Lower lobe of right lung (tissue), 2 donors: ENCODE measurements at places on chromosomes 7 and 10. TPM values are rescaled to one million over a fixed set of nuclear protein-coding genes. Genes with fewer than 3 reads are reported as not detected.

DNA sequence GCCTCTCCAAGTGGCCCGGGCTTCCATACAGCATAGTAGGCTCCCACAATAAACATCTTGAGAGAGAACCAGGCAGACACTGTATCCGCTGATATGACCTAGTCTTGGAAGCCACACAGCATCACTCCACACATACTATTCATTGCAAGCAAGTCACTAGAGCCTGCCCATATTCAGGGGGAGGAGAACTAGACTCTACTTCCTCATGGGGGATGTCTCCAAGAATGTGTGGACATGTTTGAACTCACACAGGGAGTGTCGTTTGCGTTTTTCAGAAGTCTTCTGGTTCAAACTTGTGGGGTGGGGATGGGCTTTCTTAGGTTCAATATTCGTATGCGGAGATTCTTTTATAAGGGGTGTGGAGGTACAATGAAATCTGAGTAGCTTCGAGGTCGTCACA is 232.6 kb upstream of the HABP2 start:
- DNase-seq: no peak
- peaks cover 9% of the 10 kb centered on the region for H3K4me1 ChIP-seq
- H3K4me3 ChIP-seq: no peak overlapping the region

- H3K27me3 ChIP-seq: no peaks in the 10 kb centered on the region
- no peak overlapping the region for H3K4me3 ChIP-seq
- H3K4me1 ChIP-seq: no peaks in the 10 kb centered on the region
- H3K36me3 ChIP-seq: peaks cover 4% of the 10 kb centered on the region
Measured at GRCh38 chr7:133950855-133951254, 176.3 kb upstream of the LRGUK start.

DNA sequence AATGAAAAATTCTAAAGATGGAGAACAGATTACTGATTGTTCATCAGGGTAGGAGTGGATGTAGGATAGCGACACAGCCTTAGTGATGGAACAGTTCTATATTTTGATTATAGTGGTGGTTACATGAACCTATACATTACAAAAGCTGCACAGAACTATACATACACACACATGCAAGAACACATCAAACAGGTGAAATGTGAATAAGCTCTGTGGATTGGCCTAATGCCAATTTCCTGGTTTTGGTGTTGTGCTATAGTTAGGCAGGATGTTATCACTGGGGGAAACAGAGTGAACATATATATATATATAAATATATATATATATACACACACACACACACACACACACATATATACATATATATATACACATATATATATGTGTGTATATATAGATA is 76.4 kb upstream of the PIK3CG start:
- no peak overlapping the region for H3K4me3 ChIP-seq
- H3K4me1 ChIP-seq: no peaks in the 10 kb centered on the region
- no peaks in the 10 kb centered on the region for H3K36me3 ChIP-seq
- no peak overlapping the region for H3K27ac ChIP-seq

DNA sequence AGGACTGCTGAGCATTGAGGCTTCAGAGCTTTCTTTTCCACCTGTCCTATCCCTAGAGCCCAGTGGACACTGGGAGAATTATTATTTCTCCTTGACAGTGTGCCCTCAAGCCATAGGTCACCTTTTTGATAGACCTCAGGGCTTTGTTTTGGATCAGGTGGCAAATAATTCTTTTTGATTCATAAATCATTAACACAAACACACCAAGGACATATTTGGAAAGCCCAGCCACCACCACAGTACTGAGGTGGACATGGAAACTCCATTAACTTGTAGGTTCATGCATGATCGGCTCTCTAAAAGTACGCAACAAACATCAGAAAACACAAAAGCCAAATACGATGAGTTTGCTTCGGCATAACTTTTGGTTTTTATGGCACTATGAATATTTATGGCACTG is 17.8 kb upstream of the PLEKHS1 start:
- H3K36me3 ChIP-seq: peaks cover 25% of the 10 kb centered on the region
- no peak overlapping the region for H3K4me3 ChIP-seq
- H3K4me1 ChIP-seq: peaks cover 8% of the 10 kb centered on the region

DNA sequence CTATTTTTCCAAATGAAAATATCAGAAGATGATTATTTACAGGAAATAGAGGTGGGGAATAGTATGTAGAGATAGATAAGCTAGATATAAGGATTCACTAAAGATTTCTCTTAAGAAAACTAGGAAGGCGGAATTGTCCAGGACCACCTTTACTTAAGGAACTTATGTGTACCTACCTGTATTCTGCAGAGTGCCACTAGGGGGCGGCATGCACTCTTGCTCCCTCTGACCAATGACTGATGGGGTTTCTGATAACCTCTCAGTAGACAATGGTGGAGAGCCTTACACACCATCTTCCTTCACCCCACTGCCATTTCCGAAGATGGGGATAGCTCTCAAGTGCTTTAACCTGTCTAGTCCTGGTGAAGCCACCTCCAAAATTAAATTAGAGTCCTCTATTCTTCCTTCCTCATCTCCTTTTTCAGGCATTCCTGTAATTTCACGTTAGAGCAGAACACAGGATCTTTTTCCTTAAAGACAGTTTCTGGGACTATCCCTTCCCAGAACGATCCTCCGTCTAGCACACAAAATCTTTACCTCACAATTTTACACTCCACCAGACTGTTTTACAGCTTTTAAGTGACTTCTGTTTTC is 453.1 kb downstream of the SORCS1 start:
- peak; percentile 64 for DNase-seq
- H3K4me1 ChIP-seq: no peaks in the 10 kb centered on the region
- no peaks in the 10 kb centered on the region for H3K27me3 ChIP-seq
- H3K27ac ChIP-seq: no peak overlapping the region
- no peak overlapping the region for H3K4me3 ChIP-seq

DNA sequence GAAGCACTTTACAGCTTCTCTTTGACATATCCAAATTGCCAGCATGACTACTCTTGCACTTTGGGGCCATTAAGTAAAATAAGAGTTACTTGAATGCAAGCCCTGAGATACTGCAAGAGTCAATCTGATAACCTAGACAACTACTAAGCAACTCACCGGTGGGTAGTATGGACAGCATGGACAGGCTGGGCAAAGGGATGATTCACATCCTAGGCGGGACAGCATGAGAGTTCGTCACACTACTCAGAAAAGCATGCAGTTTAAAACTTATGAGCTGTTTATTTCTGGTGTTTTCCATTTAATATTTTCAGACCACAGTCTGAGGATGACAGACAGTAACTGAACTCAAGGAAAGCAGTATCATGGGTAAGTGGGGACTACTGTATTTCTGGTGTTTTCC is 84.0 kb downstream of the ORC5 start:
- H3K4me1 ChIP-seq: no peaks in the 10 kb centered on the region
- DNase-seq: no peak
- H3K4me3 ChIP-seq: no peak overlapping the region
- H3K27me3 ChIP-seq: no peaks in the 10 kb centered on the region
- H3K36me3 ChIP-seq: peaks cover 25% of the 10 kb centered on the region

PRSS2 gene
- total RNA-seq: not detected

GPER1 gene
- 26.0 TPM for total RNA-seq

GSDME gene
- 8.2 TPM for total RNA-seq
